ENCODE measurements at places on chromosomes 1 and 21.

DNA sequence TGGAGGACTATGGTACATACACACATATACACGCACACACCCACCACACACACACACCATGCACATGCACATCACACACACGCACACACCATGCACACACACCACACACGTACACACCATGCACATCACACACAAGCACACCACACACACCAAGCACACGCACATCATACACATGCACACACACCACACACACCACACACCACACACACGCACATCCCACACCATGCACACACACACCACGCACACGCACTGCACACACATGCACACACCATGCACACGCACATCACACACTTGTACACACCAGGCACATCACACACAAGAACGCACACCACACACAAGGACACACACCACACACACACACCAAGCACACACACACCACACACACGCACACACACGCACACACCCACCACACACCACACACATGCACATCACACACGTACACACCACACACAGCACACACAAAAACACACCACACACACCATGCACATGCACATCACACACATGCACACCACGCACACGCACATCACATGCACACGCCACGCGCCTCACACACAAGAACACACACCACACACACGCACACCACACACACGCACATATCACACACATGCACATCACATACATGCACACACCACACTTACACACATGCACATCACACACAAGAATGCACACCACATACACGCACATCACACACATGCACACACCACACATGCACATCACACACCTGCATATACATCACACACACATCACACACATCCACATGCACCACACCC, 9.2 kb downstream of the PDE9A start:
- no peak for DNase-seq

GRCh38 chr1:159827549-159827948, 876 bp downstream of the SLAMF8 start:
- DNase-seq = no peak

GRCh38 chr1:234742622-234743021, 132.6 kb upstream of the IRF2BP2 start:
- no peak for DNase-seq

GRCh38 chr21:46243325-46243724, 14.8 kb upstream of the LSS start:
- no peak for DNase-seq

GRCh38 chr1:28927648-28928313, 13.4 kb downstream of the EPB41 start:
- no peak for DNase-seq

GRCh38 chr1:103788377-103788776, 38.7 kb downstream of the AMY1C start:
- no peak for DNase-seq

DNA sequence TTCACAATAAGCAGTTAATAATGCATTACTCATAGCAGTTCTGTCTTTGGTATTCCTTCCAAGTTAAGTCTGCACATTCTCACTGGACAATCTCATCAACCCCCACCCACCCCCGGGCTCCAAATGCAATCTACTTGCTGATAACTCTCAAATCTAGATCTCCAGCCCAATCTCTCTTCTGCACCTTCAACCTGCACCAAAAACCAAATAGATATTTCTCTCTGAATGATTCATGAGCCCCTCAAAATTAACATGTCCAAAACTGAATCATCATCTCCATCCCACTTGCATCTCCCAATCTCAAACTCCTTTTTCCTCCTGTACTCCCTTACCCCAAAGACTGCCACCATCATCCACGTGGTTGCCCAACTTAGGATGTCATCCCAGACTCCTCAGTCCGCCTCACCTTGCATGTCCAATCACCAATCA, 2.7 kb downstream of the DOCK7 start:
- no peak for DNase-seq

- DNase-seq = no peak
Measured at GRCh38 chr1:173015629-173016028, 35.1 kb downstream of the TNFSF18 start.

- no peak for DNase-seq
Measured at GRCh38 chr21:32581732-32582131, 3.6 kb downstream of the TCP10L start.

DNA sequence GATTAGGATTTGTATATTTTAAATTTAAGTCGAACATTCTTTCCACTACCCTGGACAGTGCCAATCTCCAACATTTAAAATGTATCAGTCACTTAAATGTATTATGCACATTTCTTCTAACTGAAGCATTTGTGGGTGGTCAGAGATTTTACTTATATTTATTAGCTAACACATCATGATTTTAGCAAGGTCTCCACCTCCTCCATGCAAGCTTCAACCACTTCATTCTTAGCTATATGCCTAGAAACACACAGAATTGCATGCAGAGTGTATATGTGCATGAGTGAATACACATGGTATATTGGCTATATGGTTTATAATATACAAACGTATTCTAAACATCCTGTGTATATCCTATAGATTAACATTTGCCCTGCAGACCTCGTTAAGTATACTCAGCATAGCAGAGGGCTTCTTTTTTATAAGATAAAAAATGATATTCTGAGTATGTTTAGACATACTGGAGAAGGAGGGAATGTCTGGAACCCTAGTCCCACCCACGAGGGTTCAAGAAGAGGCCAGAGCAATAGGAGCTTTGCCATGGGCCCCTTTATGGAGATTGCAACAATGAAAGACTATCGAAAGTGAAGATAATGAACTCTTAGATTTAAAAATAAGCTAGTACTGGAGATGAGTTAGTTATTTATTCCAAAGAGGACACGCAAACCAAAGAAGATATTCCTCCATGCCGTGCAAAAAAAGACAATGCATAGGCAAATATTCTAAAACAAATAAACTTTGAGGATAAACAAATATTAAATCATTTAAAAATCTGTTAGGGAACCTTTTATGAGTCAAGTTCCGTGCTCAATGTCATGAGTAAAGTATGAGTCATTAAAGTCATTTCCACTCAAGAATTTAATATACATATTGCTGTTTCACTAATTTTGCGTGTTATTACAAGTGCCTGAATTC, 480.4 kb downstream of the SIPA1L2 start:
- DNase-seq = no peak

DNA sequence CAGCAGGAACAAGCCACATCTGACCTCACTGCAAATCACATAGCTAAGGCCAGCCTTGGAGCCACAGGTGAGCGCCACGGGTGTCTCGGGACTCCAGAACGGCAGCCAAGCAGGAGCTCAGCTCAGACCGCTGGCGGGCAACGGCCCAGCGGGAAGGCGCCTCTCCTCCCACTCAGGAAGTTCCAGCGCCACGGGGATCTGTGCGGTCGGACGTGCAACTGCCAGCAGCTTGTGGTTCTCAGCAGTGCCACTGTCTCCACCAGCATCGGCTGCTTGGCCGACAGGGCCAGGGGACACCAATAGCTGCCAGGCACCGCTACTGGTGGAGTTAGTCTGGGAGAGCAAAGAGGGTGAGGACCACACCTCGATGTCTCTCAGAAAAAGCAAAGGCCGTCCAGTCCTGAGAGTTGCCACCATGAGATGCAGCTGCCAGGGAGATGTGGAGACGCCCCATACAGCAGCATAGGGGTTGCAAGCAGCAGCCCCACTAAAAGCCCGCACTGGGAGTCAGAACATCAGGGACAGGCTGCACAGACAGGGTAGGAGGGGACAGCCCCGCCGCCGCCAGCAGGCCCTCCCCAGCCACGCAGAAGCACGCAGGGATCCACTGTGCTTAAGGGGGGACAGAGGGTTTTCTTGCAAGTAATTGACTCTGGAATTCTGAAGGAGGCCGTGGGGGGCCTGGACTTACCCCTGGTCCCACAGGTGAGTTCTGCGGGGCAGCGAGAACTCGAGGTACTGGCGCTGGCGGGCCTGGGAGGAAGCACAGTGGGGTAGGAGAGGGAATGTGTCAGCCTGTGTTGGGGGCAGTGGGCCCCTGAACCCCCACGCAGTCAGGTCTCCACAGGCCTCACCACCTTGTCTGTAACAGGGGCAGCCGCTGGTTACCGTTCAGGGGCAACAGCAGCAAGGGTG, 83.5 kb downstream of the NPHP4 start:
- DNase-seq = no peak

GRCh38 chr1:41728403-41729202, 190.1 kb downstream of the HIVEP3 start:
- no peak for DNase-seq

GRCh38 chr1:215749414-215749813, 182.3 kb downstream of the KCTD3 start:
- no peak for DNase-seq

- peak; percentile 92 for DNase-seq
Measured at GRCh38 chr1:6385488-6386191, 7.9 kb downstream of the ACOT7 start.
